ENCODE measurements at places on chromosomes 2 and 18.

DNA sequence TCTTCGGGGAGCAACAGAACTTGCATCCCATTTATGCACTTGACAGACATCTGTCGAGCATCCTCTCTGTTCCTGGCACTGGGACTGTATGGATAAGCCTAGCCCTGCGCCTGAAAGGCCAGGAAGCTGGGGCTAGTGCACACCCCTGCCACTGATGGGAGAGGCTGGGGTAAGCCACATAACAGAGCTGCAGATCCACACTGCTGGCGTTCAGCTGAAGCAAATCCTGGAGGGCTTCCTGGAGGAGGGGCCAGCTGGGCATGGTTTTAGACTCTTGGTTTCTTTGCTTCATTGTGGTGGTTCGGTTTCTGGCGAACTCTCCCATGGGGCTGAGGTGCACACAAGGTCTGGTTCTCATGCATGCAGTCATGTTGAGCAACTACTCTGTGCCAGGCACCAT, 45.5 kb upstream of the FOSL2 start:
- DNase-seq: no peak

DNA sequence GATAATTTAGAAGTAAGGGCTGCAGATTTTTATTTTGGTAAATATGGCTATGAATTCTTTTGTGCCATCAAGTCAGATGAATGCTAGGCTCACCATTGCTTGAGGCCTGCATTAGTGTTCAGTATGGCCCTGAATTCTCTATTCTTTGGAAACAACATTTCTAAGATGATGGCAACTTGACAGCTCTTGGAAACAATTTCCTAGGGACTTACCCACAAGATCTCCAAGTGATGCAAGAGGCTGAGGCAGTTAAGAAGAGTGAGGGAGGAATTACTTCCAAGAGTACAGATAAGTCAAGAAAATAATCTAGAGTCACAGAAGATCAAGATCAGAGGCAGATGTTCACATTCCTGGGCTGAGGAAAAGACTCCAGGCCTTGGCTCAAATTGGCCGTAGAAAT, 129.1 kb downstream of the NRP2 start:
- DNase-seq: no peak

DNA sequence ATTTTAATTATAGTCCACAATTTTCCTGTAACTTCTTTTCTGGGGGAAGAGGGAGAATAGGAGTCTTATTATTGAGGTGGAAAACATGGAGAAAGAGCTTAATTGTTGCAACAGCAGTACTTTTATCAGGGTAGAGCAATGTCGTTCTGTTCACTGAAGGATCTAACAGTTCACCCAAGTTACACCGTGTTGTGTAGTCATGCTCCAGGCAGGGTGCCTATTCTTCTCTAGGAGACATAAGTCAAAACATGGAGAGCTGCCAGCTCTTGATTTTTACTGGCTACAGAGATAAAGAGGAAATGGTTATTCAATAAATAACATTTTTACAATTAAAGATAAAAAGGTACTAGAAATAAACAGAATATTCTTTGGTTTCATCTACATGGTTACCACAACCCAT, 594.3 kb upstream of the NETO1 start:
- no peak for DNase-seq

DNA sequence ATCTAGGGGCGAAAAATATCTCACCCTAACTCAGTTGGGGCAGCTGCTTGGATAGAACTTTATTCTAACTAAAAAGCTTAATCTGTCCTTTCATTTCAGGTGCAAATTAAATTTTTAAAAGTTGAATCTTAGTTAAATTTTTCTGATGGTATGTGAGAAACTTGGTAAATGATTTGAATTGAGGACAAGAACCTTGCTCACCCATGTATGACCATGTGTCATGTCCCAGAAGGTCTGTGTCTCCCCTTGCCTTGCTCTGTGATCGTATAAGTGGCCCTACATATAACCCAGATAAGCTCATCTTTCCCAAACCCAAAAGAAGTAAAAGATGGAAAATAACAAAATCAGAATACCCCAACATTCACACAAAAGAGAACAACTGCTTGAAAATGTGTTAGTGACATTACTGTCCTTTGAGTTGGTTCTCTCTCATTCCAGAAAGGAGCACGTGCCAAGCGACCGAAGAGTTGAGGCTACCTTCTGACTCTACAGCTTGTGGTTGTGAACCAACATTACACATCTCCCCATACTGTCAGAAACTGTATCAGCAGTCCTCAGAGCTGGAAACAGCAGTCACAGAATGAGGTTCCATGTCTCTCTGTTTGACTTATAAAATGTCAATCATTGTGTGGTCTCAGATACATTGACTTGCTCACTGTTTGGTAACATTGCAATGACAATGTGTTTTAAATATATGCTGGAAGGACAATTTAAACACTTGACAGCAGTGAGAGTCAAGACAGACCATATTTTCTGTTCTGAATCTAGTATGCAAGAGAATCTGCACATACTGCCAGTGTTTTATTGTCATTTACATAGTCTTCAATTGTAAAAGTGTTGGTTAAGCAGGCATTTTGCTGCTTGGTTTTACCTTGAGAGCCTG, 46.3 kb upstream of the TANK start:
- no peak for DNase-seq

GRCh38 chr2:238378230-238379095, 48.3 kb upstream of the ASB1 start:
- DNase-seq: no peak

GRCh38 chr18:32624182-32624723, 148.6 kb downstream of the KLHL14 start:
- DNase-seq: no peak

DNA sequence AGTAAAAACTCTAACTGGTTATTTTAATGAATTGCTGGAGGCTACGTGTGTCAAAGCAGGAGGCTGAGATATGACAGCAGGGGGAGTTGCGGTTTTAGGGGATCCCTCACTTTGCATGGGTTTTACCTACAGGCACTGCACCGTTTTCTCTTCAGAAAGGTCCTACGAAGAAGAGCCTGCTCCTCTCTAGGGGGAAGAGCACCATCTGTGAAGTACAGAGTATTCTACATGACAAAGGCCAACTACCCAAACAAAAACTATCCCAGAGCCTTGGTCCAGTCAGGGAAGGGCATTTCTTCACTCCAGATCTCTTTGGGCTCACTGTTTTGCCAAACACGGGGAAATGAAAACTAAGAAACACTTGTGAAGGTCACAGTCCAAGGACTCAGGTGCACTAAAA, 696.7 kb upstream of the SOX11 start:
- no peak for DNase-seq

- no peak for DNase-seq
Observed at GRCh38 chr2:28640260-28640907, 111.2 kb upstream of the PPP1CB start.

DNA sequence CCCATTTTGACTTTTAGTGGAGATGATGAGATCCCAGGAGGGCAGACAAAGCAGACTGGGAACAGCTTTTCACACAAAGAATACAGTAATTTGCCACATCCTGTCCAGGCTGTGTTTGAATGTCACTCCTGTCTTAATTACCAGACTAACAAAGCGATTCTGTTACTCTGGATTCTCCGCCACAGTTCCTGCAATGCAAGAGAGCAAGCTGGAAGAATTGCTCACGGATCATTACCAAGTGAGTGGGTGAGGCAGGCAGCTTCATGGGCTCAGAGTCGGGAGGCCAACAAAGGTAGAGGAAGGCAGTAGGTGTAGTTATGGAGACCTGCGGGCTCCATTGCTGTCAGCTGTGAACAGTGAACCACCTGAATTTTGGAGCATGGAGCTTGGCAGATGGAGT, 250.5 kb upstream of the ATP5MC3 start:
- DNase-seq: no peak

DNA sequence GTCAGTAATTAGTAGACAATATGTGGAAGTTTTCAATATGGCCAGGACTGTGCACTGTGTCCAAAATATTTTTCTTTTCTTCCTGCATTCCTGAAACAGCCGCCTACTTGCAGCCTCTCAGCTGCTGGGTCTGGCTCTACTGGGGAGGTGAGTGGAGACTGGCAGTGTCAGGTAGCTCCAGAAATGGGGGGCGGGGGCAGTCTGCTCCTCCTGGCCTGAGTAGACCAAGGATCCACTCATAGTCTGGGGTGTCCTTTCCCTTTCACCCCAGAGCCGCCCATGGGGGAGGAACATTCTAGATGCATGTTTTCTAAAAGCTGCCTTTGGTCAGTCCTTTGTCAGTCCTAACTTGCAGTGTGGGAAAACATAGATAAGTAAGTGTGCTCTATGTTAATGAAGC, 23.7 kb downstream of the TRAF3IP1 start:
- DNase-seq: no peak

DNA sequence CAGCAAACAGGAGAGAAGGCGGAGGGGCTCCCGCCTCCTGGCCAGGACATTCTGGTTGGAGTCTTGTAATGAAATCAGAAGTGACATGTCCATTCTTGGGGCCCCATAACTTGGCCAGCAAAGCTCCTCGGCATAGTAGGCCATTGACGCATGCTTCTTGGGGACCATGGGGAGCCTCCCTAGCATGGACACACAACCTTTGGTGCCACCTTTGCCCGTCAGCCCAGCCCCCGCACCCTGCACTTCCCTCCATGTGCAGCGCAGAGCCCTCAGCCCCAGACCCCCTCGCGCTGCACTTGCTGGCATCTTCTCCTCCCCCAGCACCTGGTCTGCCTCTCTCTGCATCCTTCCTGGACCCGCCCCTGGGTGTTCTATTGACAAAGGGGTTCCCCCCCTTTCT, 23.1 kb downstream of the DCDC2C start:
- no peak for DNase-seq

DNA sequence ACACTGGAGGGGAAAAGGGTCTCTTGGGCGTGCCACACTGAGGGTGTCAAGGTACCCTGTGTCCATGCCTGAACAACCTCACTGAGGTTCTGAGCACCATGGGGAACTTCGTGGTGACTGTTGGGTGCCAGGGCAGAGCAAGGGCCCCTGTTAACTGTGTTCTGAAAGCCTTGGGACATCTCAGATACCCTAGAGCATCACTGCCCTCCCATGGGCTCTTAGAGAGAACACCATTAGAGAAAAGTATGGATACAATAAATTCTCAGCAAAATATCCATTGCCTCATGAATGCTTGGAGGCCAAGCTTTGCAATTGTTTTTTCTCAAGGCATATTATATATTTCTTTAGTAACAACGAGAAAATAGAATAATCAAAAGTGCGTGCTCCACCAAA, 488.5 kb upstream of the NRP2 start:
- no peak for DNase-seq

DNA sequence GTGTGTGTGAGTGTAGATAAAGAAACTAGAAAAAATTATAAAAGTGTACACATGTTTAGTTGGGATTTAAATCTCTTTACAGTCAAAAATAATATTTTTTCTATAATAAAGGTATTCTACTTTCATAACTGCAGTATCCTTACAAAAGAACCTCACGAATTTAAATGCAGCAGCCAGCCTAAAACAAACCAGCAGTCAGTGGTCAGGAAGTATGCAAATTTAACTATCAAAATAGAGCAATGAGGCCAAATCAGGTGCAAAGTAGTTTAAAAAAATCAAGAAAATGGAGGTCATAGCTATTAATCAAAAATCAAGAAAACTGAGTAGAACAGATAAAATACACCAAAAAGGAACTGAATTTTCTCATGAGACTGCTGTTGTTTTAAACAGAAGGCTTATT, 407.1 kb downstream of the CDH19 start:
- DNase-seq: no peak

- no peak for DNase-seq
Observed at GRCh38 chr18:69981948-69982347, 34.3 kb upstream of the CD226 start.

- DNase-seq: no peak
Observed at GRCh38 chr2:233451950-233452349, 97.7 kb downstream of the DGKD start.

DNA sequence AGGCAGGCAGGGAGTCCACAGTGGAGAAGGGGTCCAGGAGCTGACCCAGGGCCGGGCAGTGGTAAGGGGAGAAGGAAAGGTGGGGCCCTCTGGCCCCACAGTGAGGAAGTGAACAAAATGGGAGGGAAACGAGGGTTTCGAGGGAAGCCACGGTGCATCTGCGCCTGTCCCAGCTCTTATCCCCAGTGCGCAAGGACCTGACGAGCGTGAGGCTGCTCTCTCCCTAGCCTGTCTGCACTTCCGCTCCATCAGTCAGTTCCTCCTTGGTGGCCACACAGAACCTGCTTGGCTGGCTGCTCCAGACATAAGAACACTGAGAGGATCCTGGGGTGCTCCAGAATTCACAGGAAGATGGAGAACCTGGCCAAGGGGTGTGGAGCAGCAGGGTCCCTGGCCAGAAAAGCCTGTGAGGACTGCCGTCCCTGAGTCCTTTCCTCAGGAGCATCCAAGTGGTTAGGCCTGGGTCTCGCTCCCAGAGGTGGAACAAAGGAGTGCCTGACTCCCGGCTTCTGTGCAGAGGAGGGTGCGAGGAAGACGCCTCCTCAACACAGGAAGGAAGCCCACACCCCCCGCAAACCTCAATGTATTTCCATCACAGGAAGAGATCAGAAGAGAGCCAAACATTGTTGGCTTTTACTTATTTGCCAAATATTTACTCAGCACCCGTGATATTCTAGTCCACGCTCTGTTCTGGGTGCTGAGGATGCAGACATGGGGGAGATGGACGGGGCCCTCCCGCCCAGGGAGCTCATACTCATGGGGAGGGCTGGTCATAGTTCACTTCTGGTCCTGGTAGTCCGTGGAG, 43.7 kb upstream of the SEMA4C start:
- DNase-seq: no peak

DNA sequence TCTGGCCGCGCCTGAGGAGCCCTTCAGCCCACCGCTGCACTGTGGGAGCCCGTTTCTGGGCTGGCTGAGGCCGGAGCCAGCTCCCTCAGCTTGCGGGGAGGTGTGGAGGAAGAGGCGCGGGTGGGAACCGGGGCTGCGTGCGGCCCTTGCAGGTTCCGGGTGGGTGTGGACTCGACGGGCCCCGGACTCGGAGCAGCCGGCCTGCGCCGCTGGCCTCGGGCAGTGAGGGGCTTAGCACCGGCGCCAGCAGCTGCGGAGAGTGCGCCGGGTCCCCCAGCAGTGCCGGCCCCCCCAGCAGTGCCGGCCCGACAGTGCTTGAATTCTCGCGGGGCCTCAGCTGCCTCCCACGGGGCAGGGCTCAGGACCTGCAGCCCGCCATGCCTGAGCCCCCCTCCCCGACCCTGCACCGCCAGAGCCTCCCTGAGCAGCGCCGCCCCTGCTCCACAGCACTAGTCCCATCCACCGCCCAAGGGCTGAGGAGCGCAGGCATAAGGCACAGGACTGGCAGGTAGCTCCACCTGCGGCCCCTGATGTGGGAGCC, 534.2 kb downstream of the ZNF804A start:
- no peak for DNase-seq

DNA sequence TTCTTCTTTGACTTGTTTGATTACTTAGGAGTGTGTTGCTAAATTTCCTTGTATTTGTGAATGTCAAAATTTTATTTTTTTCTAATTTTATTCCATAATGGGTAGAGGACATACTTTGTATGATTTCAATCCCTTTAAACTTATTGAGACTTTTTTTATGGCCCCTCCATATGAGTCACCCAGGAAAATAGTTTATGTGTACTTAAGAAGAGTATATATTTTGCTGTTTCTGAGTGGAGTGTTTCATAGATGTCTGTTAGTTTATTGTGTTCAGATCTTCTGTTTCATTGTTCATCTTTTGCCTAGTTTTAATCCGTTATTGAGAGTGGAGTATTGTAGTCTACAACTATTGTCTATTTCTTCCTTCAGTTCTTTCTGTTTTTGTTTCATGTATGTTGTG, 81.9 kb downstream of the EPB41L5 start:
- no peak for DNase-seq

GRCh38 chr2:18176679-18177215, 298.3 kb downstream of the KCNS3 start:
- DNase-seq: no peak

- no peak for DNase-seq
Observed at GRCh38 chr2:42918671-42919318, 126.4 kb upstream of the HAAO start.

GRCh38 chr2:77519888-77520506, 2.2 kb downstream of the LRRTM4 start:
- no peak for DNase-seq

Data from activated T-helper 1 cell treated with anti-CD3 and anti-CD28 coated beads, Interleukin-2, amount 50 U/mL, for 16 hours (primary cell).